ENCODE measurements at places on chromosomes 11 and 22.
A peak's percentile ranks its signal among the peaks of the same experiment; 100 is the strongest.

- DNase-seq = no peak
Measured at GRCh38 chr11:68122936-68123539, 1.9 kb upstream of the CHKA start.

DNA sequence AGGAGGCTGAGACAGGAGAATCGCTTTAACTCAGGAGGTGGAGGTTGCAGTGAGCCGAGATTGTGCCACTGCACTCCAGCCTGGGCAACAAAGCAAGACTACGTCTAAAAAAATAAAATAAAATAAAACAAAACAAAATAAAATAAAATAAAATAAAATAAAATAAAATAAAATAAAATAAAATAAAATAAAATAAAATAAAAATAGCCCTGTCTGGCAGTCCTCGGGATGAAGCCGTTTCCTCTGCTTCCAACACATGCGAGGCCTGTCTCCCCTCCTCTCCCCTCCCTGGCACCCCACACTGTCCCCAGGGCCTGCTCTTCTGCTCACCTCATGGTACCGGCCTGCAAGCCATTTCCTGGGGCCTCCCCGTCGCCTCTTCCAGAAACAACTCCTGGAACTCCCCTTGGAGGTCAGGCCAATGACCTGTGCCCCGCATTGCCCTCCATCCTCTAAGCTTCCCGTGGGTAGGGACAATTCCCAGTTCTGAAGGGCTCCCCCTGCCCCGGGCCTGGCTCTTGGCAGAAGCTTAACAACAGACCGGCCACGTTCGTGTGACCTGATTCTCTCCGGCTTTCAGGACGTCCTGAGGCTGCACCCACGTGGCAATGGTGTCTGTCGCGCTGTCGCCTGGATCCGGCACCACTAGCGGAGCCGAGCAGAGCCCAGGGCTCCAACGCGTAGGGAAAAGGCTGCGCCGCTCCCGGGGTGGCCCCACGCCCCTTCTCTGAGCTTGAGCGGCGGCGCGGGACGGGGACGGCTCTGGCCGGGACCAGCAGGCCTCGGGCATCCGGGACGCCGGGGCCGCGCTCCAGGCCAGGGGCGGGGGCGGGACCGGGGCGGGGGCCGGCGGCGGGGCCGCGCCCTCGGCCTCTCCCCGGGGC is 456 bp upstream of the PARVB start:
- peak; percentile 52 for DNase-seq

GRCh38 chr11:116481126-116481675 is 291.6 kb downstream of the BUD13 start:
- no peak for DNase-seq

DNA sequence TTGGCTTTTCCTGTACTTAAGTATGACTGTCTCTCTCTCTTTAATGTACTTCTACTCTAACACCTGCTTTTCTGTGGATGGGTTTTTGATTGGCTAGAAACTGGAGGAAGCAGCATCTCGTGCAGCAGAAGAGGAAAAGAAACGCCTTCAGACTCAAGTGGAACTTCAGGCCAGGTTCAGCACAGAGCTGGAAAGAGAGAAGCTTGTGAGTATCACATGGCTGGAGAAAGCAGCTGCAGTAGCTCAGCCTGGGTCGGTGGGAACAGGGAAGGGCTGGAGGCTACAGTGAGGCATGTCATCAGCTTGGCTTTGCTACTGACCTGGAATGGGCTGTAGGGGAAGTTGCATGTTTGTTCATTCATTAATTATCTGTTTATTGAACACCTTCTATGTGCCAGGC is 74.2 kb downstream of the SWAP70 start:
- DNase-seq = peak; percentile 67

- DNase-seq = no peak
Measured at GRCh38 chr11:63444160-63444559, 46.8 kb downstream of the PLAAT5 start.

GRCh38 chr11:32851251-32851650 is 21.5 kb downstream of the PRRG4 start:
- DNase-seq = no peak

DNA sequence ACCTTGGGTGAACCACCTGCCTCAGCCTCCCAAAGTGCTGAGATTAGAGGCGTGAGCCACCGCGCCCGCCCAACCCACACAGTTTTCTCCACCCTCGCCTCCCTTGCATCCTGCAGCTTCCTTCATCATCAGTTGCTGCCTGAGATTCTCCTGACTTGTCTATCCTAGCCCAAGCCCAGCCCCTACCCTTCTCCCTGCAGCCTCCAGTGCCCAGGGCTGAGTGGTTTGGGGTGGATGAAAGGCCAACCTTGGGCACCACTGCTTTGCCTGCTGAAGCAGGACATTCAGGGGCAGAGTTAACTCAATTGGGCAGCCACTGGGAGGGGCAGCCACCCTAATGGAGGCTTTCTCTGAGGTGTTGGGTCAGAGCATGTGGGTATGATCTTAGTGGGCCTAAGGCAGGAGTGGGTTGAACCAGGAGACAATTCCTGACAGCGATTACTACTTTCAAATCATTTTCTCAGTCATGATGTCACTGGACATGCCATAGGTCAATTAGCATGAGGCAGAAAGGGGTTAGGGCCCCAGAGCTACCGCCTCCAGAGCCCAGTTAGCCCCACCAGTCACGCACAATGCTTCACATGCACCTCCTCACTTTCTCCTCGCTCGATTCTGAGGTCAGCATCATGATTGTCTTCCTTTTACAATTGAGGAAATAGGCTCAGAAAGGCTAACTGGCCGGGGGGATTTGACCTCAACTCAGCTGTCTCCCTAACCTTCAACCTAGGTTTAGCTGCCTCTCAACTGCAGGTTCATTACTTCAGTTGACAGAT is 1.0 kb upstream of the FKBP2 start:
- no peak for DNase-seq

DNA sequence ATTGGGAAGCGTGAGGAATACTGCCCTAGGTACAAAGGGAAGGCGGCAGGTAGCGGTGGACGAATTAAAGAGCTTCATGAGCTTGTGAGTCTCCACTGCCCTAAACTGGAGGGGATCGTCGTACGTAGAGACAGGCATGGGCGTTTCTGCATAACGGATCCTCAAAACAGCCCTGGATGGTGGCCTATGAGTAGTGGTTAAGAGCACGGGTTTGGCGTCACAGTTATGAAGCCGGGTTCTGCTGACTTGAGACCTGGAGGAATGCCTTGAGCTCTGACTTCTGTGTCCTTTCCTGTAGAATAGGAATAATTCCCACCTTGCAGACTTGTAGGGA is 335 bp downstream of the TMEM138 start:
- no peak for DNase-seq

DNA sequence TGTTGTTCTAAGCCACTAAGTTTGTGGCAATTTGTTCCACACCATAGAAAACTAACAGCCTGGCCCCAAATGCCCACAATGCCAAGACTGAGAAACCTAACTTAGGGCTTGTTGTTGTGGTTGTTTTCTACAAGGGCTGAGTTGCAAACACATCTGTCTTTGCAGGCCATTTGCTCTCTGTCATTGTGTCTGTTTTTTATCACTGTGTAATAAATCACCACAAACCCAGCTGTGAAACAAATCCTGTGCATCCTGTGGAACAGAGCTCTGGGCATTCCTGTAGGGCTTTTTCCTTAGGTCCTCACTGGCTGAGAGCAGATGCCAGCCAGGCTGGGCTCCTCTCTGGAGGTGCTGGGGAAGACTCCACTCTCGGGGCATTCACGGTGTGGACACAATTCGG is 15.7 kb upstream of the SYT8 start:
- no peak for DNase-seq

DNA sequence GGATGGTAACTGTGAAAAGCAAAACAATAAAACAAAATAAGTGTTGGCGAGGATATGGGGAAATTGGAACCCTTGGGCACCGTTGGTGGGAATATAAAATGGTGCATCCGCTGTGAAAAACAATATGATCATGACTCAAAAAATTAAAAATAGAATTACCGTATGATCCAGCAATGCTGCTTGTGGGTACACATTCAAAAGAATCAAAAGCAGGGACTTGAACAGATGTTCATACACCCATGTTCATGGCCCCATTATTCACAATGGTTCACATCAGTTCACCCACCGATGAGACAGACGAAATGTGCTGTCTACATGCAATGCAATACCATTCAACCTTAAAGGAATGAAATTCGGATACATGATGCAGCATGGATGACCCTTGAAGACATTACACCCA is 1.2 kb upstream of the DERL3 start:
- no peak for DNase-seq

GRCh38 chr11:7520981-7521487 is 7.2 kb downstream of the PPFIBP2 start:
- DNase-seq = no peak

GRCh38 chr22:38221908-38222796 is 20.4 kb downstream of the MAFF start:
- DNase-seq = no peak

DNA sequence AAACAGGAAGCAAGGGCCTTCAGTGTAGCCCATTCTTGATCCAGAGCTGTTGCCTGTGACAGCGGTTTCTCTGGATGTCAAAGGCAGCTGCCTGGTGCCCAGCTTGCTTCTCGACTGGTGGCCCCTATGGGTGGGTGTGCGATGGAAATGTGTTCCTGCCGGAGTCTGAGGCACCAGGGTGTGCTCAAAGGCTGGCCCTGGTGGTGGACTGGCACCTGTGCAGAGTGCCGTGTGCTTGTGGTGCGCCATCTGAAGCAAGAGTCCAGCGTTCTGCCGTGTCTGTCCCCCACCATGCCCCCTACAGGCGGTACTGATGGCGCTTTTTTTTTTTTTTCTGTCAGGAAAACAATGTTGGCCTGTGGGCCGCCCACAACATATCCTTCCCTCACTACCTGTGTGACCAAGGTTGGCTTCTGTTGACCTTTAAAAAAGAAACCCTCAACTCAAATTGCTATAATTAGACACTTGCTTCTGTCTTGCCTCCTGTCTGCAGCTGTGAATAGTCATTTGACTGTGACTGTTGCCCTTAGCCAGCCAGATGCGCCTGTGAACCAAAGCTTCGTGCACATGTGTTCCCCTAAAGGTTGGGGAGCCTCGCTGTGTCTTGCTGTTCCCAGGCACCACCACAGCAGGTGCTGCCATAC is 4.7 kb upstream of the RANBP1 start:
- no peak for DNase-seq

DNA sequence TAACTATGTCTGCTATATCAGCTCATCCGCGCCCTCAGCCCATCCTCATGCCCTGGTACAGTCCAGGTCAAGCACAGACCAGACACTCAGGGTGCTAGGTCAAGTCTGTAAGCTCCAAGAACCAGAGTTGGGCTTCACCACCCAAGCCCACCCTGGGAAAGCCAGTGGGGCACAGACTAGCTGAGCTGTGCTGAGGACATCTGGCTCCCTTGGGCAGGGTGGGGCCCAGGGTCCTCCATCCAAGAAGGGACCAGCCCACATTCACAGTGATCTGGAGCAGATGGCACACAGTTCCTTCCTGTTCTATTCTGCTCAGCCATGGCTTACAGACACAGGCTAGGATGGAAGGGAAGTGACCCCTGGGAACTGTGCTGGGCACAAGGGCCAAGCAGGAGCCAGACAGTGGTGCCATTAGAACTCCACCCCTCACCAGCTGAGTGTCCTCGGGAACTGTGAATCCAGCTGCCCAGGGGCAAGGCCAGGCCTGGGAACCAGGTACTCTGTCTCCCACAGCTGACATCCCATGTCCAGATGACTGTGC is 9.1 kb downstream of the P2RY6 start:
- DNase-seq = no peak

- no peak for DNase-seq
Measured at GRCh38 chr11:118659953-118660680, 19.3 kb downstream of the TREH start.

DNA sequence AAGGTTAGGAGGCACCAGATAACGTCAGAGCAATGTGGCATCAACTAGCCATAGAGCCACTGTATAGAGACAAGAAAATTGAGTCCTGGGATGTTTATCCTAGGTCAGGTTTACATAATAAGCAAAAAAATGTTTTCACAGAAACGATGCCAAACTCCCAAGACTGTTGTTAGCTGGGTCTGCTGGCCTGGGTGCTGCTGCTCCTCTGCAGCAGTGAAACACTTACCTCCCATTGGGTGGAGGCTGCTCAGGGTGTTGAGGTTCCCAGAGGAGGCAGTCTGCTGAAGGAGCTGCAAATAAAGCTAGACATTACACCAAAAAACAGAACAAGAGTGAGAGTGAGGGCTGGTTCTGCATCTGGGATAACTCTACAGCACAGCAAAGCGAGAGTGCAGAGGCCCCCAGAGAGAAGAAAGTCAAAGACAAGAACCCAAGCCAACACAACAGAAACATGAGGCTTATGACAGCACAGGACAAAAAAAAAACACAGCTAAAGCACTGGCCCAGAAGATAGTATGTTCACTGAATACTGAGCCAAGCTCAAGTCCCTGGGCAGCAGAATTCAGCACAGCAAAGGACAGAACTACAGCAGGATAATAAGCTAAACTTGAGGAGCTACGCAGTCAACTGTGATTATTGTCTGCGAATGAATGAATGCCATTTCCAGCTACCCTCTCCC is 29.9 kb upstream of the RAPSN start:
- DNase-seq = peak; percentile 19

GRCh38 chr11:126334659-126335462 is 20.6 kb upstream of the ST3GAL4 start:
- no peak for DNase-seq

DNA sequence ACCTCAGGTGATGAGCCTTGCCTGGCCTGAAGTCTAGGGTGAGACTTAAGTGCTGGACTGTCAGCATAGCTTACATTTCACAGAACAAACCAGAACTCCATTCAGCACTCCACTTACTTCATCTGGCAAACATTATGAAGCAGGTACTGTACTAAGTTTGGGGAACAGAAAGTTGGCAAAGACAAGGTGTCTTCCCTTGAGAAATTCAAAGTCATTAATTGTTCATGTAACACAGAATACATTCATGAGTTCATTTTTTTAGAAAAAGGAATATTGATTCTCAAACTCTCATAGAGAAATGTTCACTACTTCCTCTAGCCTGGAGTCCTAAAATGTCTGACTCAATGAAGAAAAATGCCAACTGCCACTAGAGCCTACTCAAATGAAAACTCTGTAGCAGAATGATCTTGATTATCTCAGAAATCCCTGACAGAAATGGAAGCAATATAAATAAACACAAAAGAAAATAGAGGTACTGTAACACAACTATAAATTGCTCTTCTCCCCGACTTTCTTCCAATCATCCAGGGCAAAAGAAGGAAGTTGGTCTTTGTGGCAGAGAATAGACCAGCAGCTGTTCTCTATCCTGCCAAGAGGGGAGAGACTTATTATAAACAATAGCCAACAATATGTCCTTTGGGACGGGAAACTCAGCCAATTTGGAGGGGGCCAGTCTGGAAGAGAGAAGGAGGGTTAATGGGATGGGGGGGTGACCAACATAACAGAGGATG is 129.2 kb upstream of the MTMR2 start:
- peak; percentile 76 for DNase-seq

DNA sequence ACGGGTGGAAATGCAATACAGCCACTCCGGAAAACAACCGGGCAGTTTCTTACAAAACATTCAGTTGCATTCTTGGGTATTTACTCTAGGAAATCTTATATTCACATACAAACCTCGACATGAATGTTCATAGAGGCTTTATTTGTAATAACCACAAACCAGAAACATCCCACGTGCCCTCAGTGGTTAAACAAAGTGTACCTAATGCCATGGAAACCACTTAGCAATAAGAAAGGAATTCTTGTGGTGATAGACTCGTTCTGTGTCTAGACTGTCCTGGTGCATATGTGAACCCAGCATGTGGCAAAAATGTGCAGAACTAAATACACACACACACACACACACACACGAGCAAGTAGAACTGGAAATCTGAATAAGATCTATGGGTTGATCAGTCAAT is 1073.3 kb downstream of the TBC1D22A start:
- DNase-seq = peak; percentile 24

- no peak for DNase-seq
Measured at GRCh38 chr11:10021563-10021962, 272.5 kb downstream of the SBF2 start.

Measured in tongue (tissue), 3 donors.